ENCODE measurements at places on chromosomes 2 and 18.

DNA sequence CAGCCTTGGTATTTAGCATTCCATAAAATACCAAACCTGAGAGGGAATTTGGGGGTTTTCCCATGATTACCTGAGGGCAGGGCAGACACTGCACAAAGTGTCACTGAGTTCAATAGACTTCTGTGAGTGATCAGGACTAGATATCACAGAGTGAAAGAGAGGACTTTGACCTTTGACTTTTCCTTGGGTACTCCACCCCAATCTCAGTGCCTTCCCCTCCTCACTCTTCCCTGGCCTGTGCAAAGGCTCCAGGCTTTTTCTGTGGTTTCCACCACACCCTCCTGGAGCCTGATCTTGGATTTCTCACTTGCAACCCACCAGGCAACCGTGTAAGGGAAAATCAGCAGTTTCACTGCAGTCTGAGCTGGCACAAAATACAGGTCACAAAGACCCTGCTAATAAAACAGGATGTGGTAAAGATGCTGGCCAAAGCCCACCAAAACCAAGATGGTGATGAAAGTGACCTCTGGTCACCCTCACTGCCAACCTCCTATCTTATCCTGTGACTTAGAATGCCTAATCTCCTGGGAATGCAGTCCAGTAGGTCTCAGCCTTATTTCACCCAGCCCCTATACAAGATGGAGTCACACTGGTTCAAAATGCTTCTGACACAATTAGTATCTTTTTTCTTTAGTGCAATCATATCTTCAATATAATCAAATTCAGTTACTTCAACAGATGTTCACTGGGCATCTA, 64.0 kb downstream of the BOD1L2 start:
- peak; percentile 52 for DNase-seq

DNA sequence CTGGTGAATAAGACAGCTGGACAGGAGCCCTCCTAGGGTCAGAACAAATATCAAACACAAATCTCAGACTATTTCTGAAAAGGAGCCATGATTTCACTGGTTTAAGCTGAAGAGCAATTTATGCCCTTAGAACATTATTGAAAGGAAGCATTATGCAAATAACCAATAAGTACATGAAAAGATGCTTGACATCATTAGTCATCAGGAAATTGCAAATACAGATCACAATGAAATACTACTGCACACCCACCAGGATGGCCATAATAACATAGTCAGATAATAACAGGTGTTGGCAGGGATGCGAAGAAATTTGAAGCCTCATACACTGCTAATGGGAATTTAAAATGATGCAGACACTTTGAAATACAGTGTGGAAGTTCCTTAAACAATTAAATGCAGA, 176.4 kb upstream of the RAB6C start:
- DNase-seq, result no peak

- no peak for DNase-seq
Measured at GRCh38 chr18:58076052-58076451, 32.0 kb downstream of the NEDD4L start.

DNA sequence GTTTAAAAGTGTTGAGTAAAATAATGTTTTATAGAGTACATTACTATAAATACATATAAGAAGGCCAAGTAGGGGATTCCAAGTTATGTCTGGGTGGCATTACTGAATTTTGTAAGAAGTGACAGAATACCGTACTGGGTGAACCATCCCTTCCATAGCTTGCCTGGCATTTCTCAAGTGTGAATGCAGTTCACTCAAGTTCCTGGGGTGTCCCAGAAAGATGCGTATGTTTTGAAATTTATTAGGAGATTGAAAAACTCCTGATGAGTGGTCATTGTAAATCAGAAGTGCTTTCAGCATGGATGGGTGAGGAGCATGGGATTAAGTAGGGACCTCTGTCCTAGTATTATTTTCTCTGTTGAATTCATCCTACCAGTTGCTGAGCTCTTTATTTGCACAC, 103.2 kb downstream of the VAPA start:
- DNase-seq, result no peak

Data from PC-9 (cell line).